Stimulated activated CD8-positive, alpha-beta memory T cell treated with anti-CD3 and anti-CD28 coated beads, Interleukin-12 subunit alpha, Interleukin-12 subunit beta, amount 100 ng/mL, for 1 hour (primary cell): ENCODE measurements at places on chromosomes 4 and X.
A peak's percentile ranks its signal among the peaks of the same experiment; 100 is the strongest.

GRCh38 chr4:183832776-183833450 is 72.2 kb upstream of the STOX2 start:
- DNase-seq = no peak

DNA sequence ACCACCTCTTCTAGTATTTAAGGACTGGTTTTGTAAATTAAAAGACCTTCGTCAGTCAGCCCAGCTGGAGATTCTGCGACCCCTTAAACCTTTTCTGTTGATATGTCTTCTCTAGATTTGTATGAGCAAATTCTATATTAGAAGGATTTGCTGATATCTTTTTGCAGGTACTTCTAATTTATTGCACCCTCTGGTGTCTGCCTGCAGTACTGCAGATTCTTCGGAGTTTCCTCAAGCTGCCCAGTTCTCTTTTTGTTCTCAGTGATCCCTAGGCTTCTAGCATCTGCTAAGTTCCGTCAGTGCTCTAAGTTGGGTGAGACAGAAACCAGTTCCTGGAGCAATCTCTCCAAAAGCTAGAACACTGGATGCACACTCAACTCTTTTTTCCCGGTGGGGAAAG is 545.2 kb downstream of the C4orf33 start:
- DNase-seq = peak; percentile 10

DNA sequence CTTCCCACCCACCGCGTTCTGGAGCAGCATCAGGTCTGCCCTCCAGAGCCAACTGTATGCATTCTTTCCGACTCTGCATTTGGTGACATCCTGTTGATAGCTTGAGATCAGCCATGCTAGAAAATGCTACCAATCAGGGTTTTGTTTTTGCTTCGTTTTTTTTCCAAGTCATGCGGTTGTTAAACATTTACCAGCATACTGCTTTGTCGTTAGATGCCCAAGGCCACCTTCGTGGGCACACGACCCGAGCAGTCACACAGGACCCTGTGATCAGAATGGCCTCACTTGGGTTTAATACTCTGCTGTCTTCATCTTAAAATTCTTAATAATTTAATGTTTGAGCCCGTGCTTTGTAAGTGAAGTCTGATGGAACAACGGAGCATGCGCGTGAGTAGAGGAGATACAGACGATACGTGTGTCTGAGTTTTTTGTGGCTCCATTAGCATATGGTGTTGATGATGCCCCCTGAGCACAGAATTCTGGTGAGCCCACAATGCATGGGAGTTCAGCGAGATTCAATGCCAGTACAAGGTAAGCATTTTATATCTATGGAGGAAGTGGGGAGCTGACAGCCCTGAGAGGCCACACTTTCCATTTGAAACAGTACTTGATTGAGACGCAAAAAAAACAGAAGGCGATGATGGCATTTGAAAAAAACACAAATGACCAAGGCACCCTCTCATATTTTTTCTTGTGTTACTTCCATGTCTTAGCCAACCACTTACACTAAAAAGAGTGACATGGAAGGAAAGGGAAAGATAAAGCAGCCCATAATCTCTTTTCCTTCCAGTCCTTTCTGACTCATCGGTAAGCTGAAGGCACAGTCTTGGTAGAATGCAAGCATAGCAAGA is 323.6 kb downstream of the BCOR start:
- no peak for DNase-seq

DNA sequence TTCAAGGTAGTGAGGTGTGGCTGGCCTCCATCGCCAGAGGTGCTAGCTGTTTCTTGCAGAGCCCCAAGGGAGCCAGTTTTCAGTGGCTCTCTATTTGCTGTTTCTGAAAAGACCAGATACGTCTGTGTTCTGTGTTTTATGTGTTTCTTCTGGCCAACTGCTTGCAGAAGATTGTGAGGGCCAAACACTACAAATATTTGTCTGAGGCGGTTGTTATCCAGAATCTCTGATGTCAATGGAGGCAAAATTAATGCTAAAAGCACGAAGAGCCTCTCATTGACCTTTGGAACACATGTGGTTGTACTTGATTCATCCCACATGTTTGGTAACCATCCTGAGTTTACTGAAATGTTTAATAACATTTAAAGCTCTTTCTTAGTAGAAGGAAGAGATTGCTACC is 113.9 kb downstream of the CT47B1 start:
- no peak for DNase-seq

DNA sequence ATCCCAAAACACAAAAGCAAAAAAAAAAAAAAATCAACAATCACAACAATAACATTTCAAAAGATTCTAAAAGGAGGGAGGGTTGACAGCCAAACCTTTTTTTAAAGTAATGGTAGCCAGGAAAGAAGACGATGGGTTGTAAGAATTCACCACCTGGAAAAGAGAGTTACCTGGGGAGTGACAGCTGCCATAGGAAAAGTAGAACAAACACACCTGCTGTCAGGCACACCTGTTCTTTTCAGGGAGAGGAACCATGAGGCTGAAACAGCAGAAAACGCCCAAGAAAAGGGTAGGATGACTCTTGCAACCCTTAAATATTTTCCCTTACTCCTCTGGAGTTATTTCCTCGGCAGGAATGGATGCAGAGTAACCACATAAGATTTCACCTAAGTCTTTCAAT is 388.4 kb upstream of the TEX13C start:
- no peak for DNase-seq

DNA sequence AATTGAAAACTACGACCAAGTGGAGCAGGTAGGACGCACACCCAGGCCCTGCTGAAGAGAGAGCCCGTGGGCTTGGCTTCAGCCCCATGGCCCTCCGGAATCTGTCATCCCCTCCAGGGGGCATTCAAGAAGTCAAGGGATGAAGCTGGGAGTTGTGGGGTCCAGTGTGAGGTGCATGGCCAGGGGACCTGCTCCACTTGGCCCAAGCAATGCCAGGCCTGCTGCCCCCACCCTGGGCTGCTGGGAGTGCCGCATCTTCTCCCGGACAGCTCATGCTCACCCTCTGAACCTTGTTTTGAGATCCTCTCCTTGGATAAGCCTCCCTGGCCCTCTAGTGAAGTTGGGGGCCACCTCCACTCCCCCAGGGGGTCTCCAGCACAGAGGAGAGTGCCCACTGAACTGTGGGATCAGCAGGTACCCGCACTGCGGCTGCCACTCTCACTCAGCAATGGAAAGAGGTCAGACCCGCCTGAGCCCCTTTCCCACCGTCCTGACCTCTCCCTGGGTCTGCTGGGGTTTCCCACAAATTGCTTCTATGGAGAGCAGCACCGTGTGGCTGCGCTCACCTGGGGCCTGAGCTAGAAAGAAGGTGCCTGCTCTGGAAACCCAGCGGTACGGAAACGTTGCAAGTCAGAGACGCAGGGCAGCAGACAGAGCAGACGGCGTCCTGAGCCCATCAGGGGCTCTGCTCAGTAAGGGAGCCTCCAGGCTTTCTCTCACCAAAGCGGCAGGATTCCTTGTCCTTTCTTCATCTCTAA is 5.0 kb upstream of the ABLIM2 start:
- DNase-seq = no peak

- no peak for DNase-seq
Measured at GRCh38 chr4:169826634-169827187, 69.0 kb upstream of the HPF1 start.

- no peak for DNase-seq
Measured at GRCh38 chr4:114599231-114599902, 760 bp downstream of the UGT8 start.
